ENCODE measurements at places on chromosomes 2 and 18.

GRCh38 chr2:203200866-203201265 is 38.0 kb upstream of the CYP20A1 start:
- DNase-seq, result no peak

DNA sequence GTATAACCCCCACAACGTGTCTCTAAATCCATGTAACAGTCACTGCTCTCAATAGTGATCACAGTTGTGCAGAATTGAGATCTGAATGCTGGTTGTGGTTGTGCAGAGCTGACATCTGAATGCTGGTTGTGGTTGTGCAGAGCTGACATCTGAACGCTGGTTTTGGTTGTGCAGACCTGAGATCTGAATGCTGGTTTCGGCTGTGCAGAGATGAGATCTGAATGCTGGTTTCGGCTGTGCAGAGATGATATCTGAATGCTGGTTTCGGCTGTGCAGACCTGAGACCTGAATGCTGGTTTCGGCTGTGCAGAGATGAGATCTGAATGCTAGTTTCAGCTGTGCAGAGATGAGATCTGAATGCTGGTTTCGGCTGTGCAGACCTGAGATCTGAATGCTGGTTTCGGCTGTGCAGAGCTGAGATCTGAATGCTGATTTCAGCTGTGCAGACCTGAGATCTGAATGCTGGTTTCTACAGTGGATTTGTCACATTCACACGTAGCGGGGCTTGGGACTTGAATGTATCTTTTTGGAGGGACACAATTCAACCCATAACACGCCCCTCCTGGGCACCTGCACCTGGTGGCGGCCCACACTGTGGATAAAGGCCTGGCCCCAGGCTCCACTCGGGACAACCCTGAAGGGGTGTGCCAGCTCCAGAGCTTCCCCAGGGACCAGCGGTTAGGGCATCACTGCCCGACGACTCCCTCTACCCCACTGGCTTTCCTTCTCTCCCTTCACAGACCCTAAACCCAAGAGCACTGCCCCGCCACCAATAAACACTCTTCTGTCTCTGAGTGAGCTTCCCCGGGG is 51.1 kb upstream of the SLC66A3 start:
- no peak for DNase-seq

- no peak for DNase-seq
Measured at GRCh38 chr2:222257645-222258044, 41.2 kb downstream of the PAX3 start.

DNA sequence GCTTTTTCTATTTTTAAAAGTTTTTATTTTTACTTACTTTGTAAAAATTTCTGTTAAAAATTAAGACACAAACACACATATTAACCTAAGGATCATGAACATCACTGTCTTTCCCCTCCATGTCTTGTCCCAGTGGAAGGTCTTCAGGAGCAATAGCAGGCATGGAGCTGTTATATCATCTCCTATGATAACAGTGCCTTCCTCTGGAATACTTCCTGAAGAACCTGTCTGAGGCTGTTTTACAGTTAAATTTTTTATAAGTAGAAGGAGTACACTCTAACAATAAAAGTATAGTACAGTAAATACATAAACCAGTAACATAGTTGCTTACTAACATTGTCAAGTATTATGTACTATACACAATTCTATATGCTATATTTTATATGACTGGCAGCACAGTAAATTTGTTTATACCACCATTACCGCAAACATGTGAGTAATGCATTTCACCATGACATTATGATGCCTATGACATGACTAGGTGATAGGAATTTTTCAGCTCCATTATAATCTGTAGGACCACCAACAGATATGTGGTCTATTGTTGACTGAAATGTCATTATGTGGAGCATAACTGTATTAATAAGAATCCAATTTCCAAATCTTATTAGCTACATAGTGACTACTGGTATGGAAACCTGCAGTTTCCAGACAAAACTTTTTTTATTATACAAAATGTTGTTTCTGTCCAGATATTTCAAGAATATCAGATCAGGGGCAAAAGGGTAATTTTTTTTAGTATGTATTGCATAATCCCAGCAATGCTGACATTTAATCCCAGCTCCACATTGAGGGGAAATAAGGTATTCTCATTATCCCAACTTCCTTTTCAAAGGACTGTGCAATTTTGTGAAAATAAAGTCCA is 337.2 kb upstream of the SLC39A10 start:
- DNase-seq, result no peak

DNA sequence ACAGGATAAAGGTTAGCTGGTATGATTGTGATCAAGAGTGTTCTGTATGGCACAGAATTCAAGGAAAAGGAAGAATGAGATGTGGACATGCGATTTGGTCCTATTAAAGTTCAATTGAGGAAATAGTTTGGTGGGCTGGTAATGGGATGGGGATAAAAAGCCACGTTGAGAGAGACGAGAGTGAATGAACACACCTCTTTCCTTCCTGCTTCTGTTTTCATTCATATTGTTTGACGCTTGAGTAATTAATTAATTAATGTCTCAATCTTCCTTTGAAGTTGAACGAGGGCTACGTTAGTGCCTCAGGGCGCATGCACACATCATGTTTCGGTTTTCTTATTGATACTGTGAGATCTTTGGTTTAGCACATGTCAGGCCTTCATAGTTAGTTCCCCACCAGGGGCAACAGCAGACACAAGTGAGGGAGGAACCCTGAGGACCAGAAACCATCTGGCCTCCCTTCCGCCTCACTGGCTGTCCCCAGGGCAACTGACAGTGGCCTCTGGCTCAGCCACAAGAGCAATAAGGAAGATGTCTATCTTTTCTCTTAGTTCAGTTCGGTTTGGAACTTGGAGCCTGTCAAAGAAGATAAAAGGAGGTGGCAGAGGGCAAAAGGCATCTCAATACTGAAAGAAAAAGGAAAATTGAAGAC is 116.0 kb downstream of the LIPG start:
- no peak for DNase-seq

- DNase-seq, result no peak
Measured at GRCh38 chr2:60861736-60862135, 19.6 kb upstream of the REL start.

- peak; percentile 51 for DNase-seq
Measured at GRCh38 chr18:74715306-74715705, 117.6 kb downstream of the ZNF407 start.

DNA sequence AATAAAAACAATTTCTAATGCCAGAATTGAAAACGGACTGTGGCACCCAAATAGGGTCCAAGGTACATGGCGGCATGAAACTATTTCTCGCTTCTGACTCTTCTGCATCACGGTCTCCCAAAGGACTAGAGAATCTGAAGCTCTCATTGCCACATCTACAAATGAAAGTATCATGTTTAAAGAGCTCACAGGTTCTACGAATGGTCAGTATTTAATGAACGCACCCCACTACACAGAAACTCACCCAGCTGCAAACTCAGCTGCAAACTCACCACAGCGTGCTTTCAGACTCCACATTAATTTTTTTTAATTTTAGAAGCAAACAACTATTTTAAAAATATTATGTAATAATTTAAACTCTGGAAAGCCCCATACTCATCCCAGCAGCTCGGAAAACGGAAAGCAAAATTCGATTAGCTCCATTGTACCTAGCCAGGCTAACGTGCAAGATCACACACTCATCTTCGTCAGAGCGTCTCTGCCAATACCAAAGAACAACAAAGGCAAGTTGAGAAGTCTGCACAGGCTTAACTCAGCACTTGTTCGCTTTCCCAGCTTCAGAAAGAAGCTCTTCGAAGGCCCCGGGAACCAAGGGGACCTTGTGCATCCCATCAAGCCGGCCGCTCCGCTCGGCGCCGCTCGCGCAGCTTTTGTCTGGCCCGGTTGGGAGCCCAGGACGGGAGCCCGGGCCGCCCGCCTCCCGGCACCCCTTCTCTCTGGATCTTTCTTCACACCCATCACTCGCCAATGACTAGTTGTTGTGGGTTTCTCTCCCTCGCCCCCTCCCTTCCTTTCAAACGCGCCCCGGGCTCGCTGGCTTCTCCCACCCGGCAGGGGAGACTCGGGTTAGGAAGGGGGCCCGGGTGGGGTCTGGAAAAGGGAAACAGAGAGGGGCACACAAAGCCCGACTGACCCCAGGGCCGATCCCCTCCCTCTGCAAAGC is 785 bp downstream of the CLASP1 start:
- DNase-seq, result peak; percentile 22

GRCh38 chr2:223180463-223180862 is 128.5 kb downstream of the KCNE4 start:
- no peak for DNase-seq
